ENCODE measurements at places on chromosomes 2 and 18.

DNA sequence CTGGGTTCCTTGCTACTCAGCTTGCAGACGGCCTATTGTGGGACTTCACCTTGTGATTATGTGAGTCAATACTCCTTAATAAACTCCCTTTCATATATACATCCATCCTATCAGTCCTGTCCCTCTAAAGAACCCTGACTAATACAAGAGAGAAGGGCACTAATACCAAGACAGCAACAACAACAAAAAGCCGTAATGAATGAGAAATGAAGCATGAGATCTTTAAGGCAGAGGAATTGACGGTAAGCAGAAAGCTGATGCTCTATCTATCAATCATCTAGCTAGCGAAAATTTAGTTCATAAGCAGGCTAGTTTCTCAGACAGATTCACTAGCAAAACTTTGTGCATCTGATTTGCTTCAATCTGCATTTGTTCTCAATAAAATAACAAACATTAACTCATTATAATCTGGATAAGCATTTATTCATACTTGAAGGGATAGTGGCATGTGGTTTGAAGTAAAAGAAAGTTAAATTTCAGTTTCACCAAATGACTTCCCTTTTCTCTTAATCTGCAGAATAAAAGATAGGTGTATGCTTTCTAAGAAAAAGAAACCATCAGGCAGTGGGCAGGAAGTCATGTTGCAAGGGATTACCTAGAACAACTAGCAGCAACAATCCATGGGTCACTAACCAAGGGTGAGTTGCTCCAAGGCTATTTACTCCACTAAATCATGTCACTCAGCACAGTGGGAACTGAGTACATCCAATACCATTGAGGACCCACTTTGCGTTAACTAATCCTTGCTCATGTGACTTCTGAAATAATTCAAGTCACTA lies 376.5 kb downstream of the TMEM182 start:
- DNase-seq: no peak

GRCh38 chr2:14717131-14717530 lies 84.6 kb downstream of the LRATD1 start:
- DNase-seq: no peak

GRCh38 chr18:76499637-76500340 lies 4.7 kb upstream of the ZNF516 start:
- no peak for DNase-seq

- DNase-seq: no peak
Observed at GRCh38 chr18:7737550-7737949, 170.4 kb downstream of the PTPRM start.

- no peak for DNase-seq
Observed at GRCh38 chr18:6874315-6874714, 144.8 kb downstream of the ARHGAP28 start.

DNA sequence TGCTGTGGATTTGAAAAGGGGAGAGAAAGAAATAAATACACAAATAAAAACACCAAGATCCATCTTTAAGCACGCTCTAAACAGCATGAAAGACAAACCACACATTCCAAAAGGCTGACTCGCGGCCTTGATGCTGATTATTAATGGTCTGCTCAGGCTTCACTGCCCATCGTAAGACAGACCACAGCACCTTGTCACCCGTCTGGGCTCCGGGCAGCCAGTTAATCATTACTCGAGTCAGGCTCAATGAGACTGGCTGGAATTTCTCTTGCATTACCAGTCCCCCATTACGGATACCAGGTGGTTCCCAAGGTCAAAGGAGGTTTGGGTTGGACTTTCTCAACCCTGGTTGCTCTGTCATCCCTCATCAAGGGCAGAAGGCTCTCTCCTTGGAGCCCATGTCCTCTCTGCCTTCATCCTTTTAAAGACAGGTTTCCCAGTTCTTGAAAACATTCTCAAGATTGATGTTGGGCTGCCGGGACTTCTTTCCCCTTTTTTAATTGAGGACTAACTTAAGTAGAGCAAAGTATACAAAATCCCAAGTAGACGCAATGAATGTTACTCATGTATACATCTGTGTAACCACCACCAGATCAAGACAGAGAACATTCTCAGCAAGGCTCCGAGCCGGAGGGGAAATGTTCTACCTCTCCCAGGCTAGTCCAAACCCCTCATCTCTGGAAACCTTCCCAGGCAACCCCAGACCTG lies 8.1 kb downstream of the SMAD7 start:
- no peak for DNase-seq

DNA sequence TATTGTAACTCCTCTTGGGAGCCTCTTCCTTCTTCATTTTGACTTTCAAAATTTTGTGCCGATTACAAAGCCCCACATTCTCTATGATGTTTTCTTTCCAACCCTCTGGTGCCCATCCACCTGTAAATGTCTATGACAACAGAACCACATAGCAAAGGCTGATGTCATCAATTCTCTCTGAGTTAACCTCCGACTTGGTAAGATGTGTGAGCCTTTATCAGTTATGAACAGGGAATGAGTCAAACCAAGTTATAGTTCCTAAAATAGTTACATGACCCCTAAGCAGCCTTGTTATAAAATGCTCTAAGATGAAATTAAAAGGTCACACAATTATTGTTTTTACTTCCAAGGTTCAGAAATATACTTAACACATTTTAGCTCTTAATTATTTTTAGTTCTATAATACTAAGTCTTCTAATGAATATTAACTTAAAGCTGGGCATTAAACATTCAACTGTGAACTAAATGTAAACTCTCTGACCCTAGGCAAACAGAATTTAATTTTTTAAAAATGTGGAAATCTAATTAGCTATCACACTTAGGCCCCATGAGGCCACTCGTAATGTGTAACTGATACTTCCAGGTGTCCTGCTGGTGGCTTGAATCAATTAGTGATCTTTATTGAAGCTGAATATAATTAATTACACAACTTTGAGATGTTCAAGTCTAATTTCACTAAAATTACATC lies 102.3 kb upstream of the CYRIA start:
- no peak for DNase-seq

GRCh38 chr2:151191001-151191400 lies 70.7 kb downstream of the RBM43 start:
- DNase-seq: no peak

GRCh38 chr18:11996190-11996754 lies 15.0 kb downstream of the IMPA2 start:
- no peak for DNase-seq

DNA sequence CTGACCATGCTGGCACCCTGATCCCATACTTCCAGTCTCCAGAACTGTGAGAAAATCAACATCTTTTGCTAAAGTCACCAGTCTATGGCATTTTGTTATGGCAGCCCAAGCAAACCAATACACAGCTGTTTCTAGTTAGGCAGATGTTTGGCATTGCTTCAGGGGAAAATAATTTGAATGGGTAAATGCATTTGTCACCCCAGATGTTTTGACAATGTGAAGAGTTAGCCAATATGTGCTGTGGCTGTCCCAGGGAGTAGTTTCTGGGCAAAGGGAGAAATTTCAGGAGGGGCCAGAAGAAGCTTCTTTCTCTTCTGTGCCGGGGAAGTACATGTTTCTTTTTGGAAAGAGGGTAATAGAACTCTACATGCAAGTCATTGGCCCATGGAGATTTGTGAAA lies 619.0 kb downstream of the SLC4A3 start:
- DNase-seq: no peak

- DNase-seq: no peak
Observed at GRCh38 chr2:196607073-196607472, 32.4 kb upstream of the CCDC150 start.

DNA sequence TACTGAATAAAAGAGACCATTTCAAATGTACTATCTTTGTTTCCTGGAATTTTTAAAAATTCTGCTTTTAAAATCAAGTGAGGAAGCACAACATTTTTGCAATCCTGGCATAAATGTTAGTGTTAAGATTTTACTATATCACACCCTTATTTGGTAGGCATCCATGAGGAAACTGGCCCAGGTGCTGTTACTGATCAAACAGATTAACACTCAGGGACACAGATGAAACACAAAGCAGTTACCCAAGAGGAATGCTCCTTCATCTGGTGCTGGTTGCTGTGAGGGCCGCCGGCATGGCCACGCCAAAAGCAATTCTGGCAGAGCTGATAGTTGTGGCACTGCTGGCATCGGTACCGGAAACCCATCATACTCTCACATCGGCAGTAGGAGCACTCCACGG lies 96.8 kb downstream of the DTNB start:
- no peak for DNase-seq

DNA sequence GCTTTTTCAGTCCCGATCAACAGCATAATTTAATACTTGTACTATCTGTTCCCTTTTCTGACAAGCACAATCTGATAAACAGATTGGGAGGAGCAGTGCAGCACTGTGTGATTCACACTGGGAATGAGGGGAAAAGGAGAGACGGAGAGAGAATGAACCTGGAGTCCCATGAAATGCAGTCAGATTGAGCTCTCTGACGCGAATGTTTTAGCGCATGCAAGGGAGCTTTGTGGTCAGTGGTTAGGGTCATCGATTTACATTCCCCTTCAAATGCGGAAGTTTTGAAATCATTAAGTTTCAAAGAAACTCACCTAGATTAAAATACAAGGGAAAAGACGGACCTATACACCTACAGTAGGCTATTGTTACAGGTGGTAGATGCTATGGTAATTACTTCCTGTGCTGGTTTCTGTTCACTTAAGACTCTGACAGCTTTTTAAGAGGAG lies 99.6 kb downstream of the KCTD1 start:
- no peak for DNase-seq

DNA sequence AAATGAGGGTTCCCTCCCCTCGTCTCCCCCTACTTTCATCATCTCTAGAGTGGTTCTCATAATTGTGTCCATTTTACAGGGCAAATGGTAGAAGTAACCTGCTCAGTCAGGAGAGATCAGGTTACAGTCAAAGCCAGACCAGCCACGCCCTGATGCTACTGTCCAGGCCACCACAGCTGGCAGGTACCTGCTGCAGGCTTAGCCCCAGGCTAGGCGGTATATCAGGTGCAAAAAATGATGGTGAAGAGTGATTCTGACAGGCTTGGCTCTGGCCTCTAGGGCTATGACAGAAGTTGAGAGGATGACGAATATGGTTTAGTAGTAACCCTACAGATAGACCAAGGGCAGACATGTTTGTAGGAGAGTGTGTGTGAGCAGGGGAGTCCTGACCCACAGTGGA lies 67.1 kb downstream of the HAUS1 start:
- no peak for DNase-seq

- DNase-seq: no peak
Observed at GRCh38 chr2:138359532-138359931, 142.0 kb upstream of the SPOPL start.

DNA sequence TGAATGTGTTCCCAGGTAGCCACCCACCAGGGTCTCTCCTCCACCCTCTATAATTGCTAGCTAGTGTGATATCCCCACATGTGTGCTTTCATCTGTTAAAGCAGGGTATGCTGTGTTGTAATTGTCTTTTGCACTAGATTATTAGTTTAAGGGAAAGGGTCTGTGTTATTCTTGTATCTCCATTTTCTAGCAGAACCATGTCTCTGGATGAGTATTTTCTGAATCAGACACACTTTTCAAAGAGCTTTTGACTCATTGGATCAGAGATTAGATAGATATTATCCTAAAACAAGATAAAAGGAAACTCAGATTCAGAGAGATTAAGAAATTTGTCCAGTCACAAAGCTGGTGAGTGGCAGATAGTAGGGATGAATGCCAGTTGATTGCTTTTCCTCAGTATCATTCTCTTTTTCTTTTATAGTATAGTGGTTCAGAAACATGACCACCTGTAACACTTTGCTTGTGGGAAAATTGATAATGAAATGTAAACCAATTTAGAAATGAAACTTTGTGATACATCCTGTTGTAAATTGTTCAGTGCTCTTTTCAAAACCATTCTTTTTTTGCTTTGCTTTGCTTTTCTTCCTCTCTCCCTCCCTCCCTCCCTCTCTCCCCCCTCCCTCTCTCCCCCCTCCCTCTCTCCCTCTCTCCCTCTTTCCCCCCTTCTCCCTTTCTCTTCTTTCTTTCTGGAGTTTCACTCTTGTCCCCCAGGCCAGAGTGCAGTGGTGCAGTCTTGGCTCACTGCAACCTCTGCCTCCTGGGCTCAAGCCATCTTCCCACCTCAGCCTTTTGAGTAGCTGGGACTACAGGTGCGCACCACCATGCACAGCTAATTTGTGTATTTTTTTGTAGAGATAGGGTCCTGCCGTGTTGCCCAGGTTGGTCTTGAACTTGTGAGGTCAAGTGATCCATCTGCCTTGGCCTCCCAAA lies 7.4 kb downstream of the MIB1 start:
- no peak for DNase-seq

DNA sequence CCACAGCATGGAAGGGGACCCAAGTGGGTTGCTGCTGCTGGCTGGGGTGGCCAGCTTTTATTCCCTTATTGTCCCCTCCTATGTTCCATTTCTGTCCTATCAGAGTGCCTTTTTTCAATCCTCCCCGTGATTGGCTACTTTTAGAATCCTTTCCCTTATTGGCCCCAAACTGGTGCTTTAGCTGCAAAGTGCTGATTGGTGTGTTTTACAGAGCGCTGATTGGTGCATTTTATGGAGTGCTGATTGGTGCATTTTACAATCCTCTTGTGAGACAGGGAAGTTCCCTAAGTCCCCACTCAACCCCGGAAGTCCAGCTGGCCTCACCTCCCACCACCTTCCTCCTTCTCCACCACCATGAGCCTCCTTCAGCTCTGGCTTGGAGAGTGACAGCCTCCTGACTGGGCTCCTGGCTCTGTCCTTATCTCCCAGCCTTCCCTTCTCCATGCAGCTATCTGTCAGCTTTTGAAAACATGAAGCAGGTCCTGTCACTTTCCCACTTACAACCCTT lies 20.7 kb upstream of the PLB1 start:
- no peak for DNase-seq

Measured in stimulated activated CD4-positive, alpha-beta T cell treated with anti-CD3 and anti-CD28 coated beads, TNF-alpha, amount 100 ng/mL, for 1 hour (primary cell).